ENCODE measurements at places on chromosomes 12 and 14.

GRCh38 chr14:73125746-73126145 is 10.6 kb upstream of the PSEN1 start:
- DNase-seq = no peak

DNA sequence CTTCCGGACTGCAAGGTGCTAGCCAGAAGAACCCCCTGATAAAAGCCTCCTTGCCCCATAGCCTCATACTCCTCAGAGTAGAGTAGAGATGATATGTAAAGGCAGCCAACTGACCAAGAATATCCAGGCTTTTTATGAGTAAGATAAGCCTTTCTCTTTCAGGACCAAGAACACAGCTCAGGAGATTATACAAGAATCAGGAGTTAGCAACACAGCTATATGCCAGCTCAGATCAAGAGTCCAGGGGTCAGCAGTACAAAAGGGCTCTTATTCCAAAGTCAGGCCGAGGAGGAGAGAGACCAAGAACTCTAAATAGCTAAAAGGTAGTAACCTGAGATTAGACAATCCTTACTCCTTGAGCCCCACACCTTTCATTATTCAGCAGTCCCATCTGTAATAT is 135.3 kb downstream of the BTG1 start:
- no peak for DNase-seq

DNA sequence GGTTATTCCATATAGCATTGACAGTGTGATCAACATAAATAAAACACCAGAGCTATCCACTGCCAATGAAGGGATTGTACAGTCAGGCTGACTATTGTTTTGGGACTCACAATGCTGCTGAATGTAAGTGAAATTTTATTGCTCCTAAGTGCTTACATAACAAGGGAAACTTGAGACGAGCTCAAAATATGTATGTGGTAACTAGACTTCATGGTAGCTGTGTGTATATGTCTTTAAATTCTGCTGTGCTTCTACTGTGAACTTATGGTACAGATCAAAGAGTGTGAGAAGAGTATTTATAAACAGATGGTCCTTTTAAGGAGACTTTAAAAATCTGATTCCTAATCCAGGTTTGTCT is 6.9 kb downstream of the FLRT2 start:
- no peak for DNase-seq

GRCh38 chr12:131909752-131910219 is 15.4 kb downstream of the ULK1 start:
- DNase-seq = no peak

GRCh38 chr12:126051611-126052107 is 986.4 kb downstream of the AACS start:
- DNase-seq = no peak

GRCh38 chr12:27290501-27291168 is 42.0 kb upstream of the BMAL2 start:
- DNase-seq = no peak

GRCh38 chr14:54895683-54896082 is 6.9 kb downstream of the GCH1 start:
- no peak for DNase-seq

DNA sequence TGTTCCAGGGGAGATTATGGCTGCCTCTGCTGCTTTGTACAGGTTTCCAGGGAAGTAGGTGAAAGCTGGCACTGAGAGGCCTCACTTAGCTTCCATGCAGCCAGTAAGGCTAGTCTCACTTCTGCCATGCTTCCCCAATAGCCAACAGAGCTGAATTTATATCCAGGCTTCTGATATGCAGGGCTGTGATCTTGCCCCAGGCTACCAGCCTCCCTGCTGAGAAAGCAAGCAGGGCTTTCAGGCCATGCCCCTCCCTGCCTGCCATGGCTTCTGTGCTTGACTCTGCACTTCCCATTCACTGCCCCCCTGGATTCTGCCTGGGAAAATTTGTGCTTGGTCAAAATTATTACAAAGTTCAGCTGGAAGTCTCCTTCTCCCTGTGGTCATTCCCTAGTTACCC is 302.1 kb upstream of the FBXO33 start:
- no peak for DNase-seq

DNA sequence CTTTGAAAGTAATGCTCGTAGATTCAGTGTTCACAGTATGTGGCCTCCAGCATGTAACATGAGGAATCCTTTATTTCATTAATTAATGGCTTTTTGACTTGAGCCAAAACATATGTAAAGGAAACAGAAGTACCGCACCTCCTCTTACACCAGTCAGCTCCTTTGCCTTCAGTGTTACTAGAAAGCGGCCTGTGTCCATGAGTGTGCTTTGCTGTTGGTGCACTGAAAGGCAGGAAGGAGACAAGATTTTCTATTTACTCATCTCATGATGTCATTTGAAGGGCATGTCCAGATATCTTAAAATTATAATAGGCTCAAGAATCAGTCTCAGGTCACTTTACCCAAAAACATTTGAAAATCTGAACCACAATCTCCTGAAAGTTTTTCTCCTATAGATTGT is 9.9 kb upstream of the CCT2 start:
- DNase-seq = no peak

DNA sequence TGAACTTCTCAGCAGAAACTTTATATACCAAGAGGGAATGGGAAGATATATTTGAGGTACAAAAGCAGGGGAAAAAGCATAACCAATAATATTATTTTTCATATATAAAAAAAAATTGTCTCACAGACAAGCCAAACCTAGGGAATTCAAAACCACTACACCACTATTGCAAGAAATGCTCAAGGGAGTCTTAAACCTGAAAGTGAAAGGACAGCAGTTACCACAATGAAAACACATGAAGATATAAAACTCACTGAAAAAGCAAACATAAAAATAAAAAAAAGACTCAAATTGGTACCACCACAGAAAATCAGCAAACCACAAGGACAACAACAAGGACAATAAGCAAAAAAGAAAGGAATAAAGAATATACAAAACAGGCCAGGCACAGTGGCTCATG is 131.9 kb downstream of the CEP128 start:
- DNase-seq = no peak

DNA sequence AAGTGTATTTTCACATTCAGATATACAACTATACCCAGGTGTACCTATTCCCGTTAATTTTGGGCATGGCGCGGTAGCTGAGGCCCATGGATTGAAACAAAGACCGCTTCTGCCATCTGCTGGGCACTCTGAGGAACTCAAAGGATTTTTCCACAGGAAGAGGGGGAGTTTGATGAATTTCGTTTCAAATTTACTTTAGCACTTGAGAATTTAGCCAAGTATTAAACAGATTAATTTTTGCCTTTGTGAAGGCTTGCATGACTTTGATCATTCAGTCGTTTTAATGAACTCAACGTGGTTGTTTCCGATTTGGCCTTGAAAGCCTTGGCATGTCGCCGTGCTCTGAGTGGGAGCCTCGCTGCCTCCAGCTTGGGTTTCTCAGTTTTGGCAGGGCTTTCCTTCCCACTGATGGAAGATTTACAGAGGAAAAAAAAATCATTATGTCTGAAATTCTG is 153.2 kb upstream of the DDHD1 start:
- peak; percentile 75 for DNase-seq

DNA sequence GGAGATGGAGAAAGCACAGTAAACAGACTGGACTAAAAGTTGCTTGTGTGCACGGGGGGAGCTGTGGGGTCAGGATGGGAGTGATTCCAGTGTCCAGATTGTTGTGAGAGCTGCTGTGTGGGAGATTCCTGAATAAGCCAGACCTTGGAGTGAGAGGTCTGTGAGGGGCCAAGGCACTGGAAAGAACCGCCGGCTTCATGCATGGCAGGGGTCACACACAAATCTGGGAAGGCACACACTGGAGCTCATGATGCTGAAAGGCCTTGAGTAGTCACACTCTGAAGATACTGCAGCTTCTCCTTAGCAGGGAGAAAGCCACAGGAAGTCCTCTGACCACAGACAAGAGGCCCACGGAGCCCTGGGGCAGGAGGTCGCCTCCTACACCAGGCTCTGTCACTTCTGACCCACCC is 23.1 kb downstream of the ADCY6 start:
- DNase-seq = no peak

DNA sequence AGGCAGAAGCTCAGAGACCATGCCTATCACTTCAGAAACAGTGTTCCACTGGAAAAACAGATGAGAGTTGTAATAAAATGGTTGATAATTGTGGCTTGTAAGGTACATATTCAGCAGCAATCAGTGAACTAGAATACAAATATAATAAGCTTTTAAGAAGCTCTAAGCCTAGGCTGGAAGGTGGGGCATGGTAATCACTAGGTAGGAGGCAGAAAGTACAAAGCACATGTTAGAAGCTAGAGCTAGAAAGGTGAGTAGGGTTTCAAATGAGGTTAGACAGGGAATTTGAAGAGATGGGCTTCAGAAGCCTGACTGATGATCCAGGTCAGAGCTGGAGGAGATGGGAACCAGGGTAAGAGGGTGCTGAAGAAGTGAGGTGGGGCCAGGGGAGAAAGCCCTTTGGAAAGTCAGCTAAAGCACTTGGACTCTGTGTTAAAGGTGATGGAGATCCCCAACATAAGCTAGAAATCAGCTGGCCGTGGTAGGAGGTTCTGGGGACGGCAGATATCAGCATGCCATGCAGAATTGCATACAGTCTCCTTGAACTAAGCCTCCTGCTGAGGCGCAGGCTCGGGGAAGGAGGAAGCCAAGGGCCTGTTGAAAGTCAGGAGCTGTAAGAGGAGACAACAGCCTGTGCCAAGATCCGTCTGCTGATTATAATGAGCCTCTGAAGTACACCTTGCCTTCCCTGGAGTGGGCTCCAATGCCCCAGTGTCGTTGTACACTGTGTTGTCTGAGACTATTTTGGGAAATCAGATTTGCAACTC is 659.4 kb downstream of the BCL11B start:
- no peak for DNase-seq

GRCh38 chr14:42335918-42336317 is 729.2 kb downstream of the LRFN5 start:
- DNase-seq = no peak

GRCh38 chr14:78425782-78426181 is 255.6 kb downstream of the NRXN3 start:
- no peak for DNase-seq

- DNase-seq = no peak
These were observed 15.6 kb downstream of the FAM186A start for GRCh38 chr12:50380761-50381325.

Data from activated effector memory CD4-positive, alpha-beta T cell treated with anti-CD3 and anti-CD28 coated beads, Interleukin-2, amount 50 U/mL, for 16 hours (primary cell).